Central memory CD4-positive, alpha-beta T cell (primary cell): ENCODE measurements at places on chromosomes 5 and 9.

- DNase-seq: no peak
These were observed 32.9 kb downstream of the PTCD2 start for GRCh38 chr5:72353046-72353445.

GRCh38 chr9:75170898-75171360 lies 82.6 kb downstream of the OSTF1 start:
- no peak for DNase-seq

DNA sequence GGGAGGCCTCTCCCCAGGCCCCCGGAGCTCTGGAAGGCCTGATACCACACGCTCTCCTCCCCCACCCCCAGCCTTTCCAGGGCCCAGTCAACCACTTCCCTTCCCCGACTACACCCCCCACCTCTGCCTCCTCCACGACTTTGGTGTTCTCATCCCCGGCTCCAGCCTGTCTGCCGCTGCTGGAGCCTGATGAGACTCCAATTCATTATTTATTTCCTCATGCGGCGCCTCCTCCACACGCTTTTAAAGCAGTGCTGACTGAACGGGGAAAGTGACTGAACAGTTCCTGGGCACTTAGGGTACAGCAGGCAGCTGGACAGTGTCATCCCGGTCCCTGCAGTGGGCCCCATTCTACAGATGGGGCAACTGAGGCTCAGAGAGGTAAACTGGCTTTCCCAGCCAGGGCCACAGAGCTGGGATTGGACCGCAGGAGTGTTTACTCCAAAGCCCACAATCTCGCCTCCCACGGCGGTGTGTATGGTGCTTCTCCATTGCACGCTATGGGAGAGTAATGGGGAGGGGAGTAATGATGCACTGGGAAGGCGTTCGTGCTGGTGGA lies 15.9 kb upstream of the RPL26L1 start:
- DNase-seq: no peak

DNA sequence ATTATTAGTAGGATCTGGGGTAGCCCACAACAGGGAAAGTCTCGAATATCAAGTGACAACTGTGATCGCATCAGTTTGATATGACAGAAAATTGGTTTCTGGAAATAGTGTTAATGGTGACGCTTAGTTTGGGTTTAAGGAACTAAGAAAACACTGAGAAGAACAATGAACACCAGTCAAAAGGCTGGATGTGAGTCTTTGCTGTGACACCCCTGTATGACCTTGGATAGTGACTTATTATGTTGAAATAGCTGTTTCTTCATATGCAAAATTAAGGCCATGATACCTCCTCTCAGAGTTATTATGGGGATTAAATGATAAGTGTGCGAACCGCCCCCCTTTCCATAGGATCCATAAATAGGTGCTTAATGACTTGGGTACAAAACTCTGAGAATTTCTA lies 926 bp downstream of the DNAJC25 start:
- no peak for DNase-seq

- DNase-seq: no peak
These were observed 123.9 kb downstream of the FOCAD start for GRCh38 chr9:20808002-20808401.
